ENCODE measurements at places on chromosomes 13 and 19.

- DNase-seq: no peak
These were observed 83.9 kb downstream of the ZNF726 start for GRCh38 chr19:23998568-23998967.

- DNase-seq: peak; percentile 79
These were observed at the start of the genes PRDX2 and THSD8 for GRCh38 chr19:12801466-12802266. Gene PRDX2, minus strand, starts transcription at chr19:12801800. Its CDS starts 539 bp downstream, at chr19:12801261. Gene THSD8, plus strand, starts transcription at chr19:12802069. Its CDS starts 3 bp downstream, at chr19:12802072.

DNA sequence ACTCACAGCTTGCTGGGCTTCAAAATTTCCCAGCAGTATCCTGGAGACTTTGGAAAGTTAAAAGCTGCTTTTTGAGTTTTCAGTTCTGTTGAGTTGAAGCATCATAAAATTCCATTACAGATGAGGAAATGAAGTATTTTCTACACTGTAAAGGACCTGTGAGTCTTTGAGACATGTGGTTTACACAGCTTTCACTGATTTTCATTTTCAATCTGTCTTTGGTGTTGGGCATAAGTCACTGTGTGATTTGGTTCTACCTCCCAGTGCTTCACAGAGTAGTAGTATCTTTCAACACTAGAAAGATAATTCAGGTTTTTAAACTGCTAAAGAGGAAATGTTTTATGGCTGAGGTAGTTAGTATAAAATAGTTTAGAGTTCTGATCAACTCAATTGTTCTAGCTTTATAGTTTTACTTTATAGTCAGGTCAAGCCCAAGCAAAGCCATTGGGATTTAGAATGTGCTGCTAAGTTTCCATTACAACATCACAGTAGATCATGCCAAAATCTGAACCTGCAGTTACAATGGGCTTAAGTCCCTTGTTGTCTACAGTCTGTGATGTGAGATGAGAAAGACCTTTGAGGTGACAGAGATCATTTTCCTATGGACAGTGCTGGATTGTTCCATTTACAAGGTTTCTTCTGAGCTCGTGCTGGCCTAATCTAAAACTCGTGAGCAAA is 161.6 kb downstream of the FLT1 start:
- no peak for DNase-seq

GRCh38 chr13:81199956-81200355 is 859.0 kb upstream of the SPRY2 start:
- no peak for DNase-seq

DNA sequence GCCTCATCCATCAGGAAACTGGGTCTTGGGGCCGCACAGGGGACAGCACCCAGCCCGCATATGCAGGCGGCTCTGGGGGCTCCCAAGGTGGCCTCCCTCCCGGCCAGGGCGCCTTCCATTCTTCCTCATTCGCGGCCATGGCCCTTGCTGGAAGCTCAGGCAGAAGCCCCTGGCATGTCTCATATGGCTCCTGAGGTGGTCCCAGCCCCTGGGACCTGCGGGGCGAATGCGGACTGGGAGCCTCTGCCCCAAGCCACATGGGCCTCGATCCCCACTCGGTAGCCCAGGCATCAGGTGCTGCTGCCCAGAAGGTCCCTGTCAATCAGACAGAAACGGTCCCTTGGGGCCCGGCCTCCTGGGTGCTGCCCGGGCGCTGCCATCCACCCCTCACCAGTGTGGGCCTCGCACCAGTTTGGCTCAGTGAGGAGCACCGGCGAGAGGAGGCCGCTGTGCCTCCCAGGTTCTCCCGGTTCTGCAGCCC is 301.6 kb downstream of the TEX29 start:
- no peak for DNase-seq

DNA sequence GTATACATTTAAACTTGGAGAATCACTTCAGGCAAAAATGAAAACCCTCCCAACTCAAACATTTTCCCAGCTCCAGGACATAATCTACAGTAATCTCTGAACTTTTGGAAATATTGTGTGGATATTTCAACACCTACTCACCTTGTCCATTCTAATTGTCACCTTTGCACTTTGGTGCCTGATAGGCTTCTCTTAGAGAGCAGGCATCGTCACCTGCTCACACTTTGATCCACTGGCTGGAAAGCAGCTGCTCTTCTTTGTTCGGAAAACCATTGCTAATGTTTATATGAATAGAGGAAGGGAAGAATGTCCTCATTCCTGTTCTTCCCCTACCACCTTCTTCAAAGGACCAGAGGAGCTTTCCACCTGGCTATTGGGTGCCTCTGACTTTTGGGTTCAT is 411.2 kb downstream of the FGF9 start:
- no peak for DNase-seq

DNA sequence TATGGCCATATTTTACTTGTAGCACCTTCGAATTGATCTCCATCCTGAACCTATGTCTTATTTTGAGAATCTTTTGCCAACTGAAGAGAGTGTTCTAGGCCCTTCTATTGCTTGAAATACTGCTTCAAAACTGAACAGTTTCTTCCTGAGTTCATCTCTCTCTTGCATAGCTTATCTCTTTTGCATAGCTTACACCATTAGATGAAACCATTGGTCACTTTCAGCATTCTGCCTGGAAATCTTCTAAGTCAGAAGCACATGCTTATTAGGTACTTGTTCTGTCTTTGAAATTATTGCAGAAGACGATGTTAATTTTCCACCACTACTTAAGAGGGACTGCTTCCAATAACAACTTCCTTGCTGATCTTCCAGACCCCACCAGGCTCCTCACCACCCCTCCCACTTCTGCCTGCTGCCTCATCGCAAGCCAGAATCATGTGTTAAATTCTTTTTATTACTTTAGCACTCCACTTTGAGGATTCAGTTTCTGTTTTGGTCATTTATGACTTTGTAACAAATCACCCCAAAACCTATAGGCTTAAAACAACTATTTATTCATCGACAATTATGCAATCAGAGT is 122.4 kb upstream of the MAB21L1 start:
- no peak for DNase-seq
